ENCODE measurements at places on chromosomes 4 and X. TPM values are rescaled to one million over a fixed set of nuclear protein-coding genes. Genes with fewer than 3 reads are reported as not detected.

Gene SPANXC
- polyA plus RNA-seq = not detected

Gene HAND2
- 2.0 TPM for polyA plus RNA-seq

Gene RAB33A
- polyA plus RNA-seq = not detected

Gene TLR6
- polyA plus RNA-seq = 0.21 TPM

Gene LONRF3
- 0.18 TPM for polyA plus RNA-seq

Gene PLXNA3
- polyA plus RNA-seq = 19.0 TPM

Gene COL4A5
- polyA plus RNA-seq = 12.4 TPM

Gene SERTM2
- polyA plus RNA-seq = not detected
